ENCODE measurements at places on chromosomes 6 and 20. TPM values are rescaled to one million over a fixed set of nuclear protein-coding genes. Genes with fewer than 3 reads are reported as not detected.

GRCh38 chr20:64113444-64113775, 6.0 kb upstream of the NPBWR2 start:
- no peak for DNase-seq

GRCh38 chr20:38222231-38222922, 38.2 kb downstream of the KIAA1755 start:
- no peak for DNase-seq

- DNase-seq = no peak
These were observed 42.1 kb downstream of the LYRM2 start for GRCh38 chr6:89596484-89596883.

DNA sequence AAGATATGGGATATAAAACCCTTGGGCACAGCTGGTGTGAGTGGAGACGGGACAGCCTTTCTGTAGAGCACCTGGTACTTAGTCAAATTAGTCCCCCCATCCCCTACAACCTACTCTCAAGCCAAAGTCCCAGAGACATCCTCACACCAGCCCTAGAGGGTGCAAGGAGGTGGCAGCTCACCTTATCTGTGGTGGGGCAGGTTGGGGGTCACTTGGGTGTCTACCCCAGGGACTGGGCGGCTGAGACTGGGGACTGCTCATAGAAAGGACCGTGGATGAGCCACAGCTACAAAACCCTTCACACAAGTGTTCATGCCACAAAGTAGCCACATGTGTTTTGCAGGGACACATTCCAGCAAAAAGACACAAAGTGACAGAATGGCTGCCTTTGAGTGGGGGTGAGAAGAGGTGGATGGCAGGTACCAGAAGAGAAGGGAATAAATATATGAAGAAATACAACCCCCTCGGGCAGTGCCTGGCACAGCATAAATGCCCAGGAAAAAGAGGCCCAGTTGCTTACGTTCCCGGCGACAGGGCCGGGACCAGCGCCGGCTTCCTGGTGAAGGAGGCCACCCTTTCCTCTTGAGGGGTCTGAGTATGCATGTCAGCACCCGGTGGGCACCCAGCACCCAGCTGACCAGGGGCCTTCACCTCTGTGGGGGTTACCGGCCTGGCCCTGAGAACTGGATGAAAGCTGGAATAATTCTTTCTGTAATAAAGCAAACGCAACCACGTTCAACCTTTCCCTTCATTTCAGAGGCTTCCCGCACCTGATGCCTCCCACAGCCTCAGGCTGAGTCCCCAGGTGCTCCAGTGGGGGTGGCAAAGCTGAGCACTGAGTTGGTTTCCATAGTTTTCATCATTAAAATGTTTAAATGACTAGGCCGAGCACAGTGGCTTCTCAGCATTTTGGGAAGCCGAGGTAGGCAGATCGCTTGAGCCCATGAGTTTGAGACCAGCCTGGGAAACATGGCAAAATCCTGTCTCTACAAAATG, 14.4 kb upstream of the CEBPB start:
- no peak for DNase-seq

GRCh38 chr20:51766994-51767866, 960 bp downstream of the ATP9A start:
- no peak for DNase-seq

DNA sequence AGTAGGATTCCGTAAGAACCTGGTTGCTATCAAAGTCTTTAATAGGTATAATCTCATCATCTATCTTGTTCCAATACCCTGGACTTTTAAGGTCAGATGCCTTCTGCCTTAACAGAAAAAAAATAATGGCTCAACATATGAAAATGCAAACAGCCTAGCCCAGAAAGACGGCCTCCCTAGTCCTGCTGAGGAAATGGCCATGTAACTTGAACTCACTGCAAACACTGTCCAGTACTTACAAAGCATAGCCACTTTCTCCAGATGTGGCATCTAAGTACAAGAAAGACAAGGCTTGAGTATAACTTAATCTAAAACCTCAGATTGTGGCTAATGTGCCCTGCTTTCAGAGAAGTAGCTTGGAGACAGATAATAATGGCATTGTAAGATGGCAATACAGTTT, 26.5 kb downstream of the FASTKD5 start:
- no peak for DNase-seq

- no peak for DNase-seq
These were observed 143.4 kb downstream of the BCKDHB start for GRCh38 chr6:80249897-80250296.

DNA sequence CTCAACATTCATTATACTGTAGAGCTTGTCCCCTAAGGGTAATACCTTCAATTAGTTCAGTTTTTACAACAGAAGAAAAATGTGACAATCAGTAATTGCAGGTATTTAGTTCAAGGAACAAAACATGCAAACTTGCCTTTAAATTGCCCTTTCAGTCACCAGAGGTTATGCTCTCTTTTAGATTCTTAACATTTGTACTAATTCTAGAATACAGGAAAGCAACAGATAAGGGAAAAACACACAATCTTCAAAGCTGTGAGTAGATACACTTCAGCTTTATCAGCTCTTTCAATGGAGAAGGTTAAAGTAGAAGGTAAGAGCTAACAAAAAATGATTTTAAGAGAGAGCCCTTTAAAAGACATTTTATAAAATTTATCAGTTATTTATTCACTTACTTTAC, 173.1 kb downstream of the HS3ST5 start:
- DNase-seq = no peak

The ZNF165 gene
- polyA plus RNA-seq = 0.34 TPM

The GNL1 gene
- 52.6 TPM for polyA plus RNA-seq

The KIF25 gene
- polyA plus RNA-seq = 0.73 TPM

The HLA-DMB gene
- polyA plus RNA-seq = 4.8 TPM

The SYNCRIP gene
- polyA plus RNA-seq = 88.0 TPM
